ENCODE measurements at places on chromosomes 2 and 18. TPM values are rescaled to one million over a fixed set of nuclear protein-coding genes. Genes with fewer than 3 reads are reported as not detected.

DNA sequence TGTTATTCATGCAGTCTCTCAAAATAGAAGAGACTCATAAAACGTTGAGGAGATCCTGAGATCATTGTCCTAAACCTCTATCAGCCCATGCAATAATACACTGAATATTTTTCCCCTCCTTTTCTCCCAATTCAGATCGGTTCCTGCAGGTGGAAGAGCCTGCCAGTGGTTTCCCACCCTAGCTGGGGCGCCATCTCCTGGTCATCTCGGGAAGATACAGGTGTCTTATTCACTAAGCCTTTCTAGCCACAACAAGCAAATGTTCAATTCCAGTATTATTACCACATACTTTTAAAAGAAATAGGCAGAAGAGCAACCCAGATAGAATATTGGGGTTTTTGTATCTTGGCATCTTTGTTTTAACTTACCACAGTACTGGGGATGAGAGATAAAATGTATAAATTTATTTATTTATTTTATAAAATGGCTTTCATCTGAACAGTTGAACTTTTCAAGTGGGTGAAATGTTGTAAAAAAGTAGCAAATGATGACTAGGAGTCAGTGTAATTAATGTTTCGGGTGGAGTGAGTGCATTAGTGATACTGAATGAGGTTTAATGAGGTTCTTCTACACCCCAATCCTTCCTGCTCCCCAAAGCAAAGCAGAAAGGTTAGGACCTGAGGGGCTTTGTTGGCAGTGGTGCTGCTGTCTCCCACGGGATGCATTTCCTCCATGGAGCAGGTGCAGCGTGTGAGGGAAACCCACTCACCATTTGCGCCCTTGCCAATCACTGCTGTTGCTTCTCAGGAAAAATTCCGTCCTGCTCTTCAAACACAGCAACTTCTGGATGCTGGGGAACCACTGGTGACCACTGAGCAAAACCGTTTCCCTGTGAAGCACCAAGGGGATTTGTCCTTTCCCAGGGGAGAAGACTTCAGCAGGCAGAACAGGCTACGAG, 147.1 kb upstream of the FHL2 start:
- no peaks in the 10 kb centered on the region for H3K27me3 ChIP-seq
- H3K36me3 ChIP-seq, result no peaks in the 10 kb centered on the region
- no peaks in the 10 kb centered on the region for H3K4me1 ChIP-seq

DNA sequence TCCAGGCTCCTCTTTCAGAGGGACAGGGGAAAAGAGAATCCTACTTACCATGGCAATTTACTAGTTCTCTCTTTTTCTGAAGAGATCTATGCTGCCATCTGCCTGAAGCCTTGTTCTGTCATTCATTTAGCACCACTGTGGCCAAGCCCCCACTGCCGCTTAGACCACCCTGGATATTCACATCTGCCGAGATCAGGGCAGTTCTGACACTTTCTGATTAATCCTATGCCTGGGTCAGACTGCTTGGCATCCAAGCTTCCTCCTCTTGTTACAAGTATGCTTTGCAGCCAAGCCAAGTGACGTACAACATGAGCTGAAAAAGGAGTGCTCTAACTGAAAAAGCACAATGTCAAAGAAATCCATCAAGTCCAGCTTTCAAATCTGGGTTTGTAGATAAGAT, 332.6 kb downstream of the SUCLG1 start:
- DNase-seq, result no peak
- H3K27ac ChIP-seq, result no peak overlapping the region
- H3K4me3 ChIP-seq, result no peak overlapping the region
- no peaks in the 10 kb centered on the region for H3K27me3 ChIP-seq
- no peaks in the 10 kb centered on the region for H3K36me3 ChIP-seq
- no peaks in the 10 kb centered on the region for H3K4me1 ChIP-seq

- H3K27ac ChIP-seq, result no peak overlapping the region
- H3K4me1 ChIP-seq, result no peaks in the 10 kb centered on the region
- H3K36me3 ChIP-seq, result peaks cover 97% of the 10 kb centered on the region
- H3K4me3 ChIP-seq, result no peak overlapping the region
Observed at GRCh38 chr2:241235859-241236593, 47.5 kb downstream of the ANO7 start.

Gene DNAJB2
- 92.8 TPM for total RNA-seq

Gene ESPNL
- 0.74 TPM for total RNA-seq

GRCh38 chr2:68931799-68932198, 20.9 kb downstream of the GKN2 start:
- peaks cover 6% of the 10 kb centered on the region for H3K4me1 ChIP-seq
- H3K27ac ChIP-seq, result no peak overlapping the region
- H3K27me3 ChIP-seq, result no peaks in the 10 kb centered on the region
- no peak for DNase-seq
- no peak overlapping the region for H3K4me3 ChIP-seq

DNA sequence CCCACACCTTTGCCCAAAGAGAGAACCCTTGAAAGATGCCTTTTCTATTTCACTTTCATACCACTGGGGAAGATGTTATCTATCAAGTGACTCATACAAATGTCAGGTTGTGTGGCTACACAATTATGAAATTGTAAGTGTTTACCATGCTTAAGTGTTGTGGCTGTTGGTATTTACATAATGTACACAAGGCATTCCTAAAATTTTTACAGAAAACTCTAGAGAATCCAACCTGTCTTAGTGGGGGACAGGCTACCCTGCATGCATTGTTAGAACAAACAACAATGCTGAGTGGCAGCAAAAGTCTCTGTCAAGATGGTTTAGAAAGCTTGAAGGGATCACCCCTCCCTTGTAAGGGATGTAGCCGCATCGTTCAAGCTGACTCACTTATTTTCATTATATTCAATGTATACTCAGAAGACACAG, 5.5 kb upstream of the MGAT4A start:
- no peaks in the 10 kb centered on the region for H3K36me3 ChIP-seq
- DNase-seq, result no peak
- peaks cover 10% of the 10 kb centered on the region for H3K4me1 ChIP-seq
- no peak overlapping the region for H3K4me3 ChIP-seq
- H3K27me3 ChIP-seq, result no peaks in the 10 kb centered on the region

GRCh38 chr18:27964811-27965210, 212.1 kb downstream of the CDH2 start:
- no peaks in the 10 kb centered on the region for H3K36me3 ChIP-seq
- no peaks in the 10 kb centered on the region for H3K4me1 ChIP-seq
- H3K27me3 ChIP-seq, result no peaks in the 10 kb centered on the region
- no peak for DNase-seq
- H3K27ac ChIP-seq, result no peak overlapping the region

Gene ITGA4
- total RNA-seq, result 4.9 TPM

DNA sequence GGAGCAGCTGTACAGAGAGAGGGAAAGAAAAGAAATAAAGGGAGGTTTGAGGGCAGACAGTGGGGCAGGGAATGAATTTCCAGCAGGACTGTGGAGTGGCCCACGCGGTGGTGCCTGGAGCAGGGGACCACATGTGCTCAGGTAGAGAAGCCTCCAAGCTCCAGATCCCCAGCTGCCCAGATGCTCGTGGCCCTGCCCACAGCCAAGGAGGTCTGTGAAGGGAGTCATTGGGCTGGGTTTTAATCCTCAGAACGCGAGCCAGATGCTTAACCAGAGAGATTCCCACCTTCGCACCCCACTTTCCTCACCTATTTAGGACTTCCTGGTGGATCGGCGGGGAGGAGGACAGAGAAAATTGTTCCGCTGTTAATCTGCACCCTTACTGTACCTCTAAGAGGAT, 369.4 kb downstream of the PARD3B start:
- H3K4me1 ChIP-seq, result no peaks in the 10 kb centered on the region
- H3K36me3 ChIP-seq, result no peaks in the 10 kb centered on the region
- H3K27me3 ChIP-seq, result no peaks in the 10 kb centered on the region

Gene SNTG2
- total RNA-seq, result 11.8 TPM

Gene GALR1
- 0.98 TPM for total RNA-seq

- H3K4me3 ChIP-seq, result no peak overlapping the region
- H3K4me1 ChIP-seq, result peaks cover 11% of the 10 kb centered on the region
- no peaks in the 10 kb centered on the region for H3K27me3 ChIP-seq
- no peak overlapping the region for H3K27ac ChIP-seq
- H3K36me3 ChIP-seq, result no peaks in the 10 kb centered on the region
Observed at GRCh38 chr2:11873356-11874154, 127.1 kb downstream of the LPIN1 start.

- H3K4me3 ChIP-seq, result no peak overlapping the region
- peaks cover 7% of the 10 kb centered on the region for H3K4me1 ChIP-seq
- H3K27ac ChIP-seq, result no peak overlapping the region
Observed at GRCh38 chr2:43095533-43096295, 130.7 kb downstream of the ZFP36L2 start.

- no peaks in the 10 kb centered on the region for H3K27me3 ChIP-seq
- H3K4me3 ChIP-seq, result no peak overlapping the region
- H3K4me1 ChIP-seq, result no peaks in the 10 kb centered on the region
- H3K27ac ChIP-seq, result no peak overlapping the region
- DNase-seq, result no peak
- H3K36me3 ChIP-seq, result no peaks in the 10 kb centered on the region
Observed at GRCh38 chr18:32983721-32984120, 210.9 kb upstream of the KLHL14 start.

- H3K4me3 ChIP-seq, result no peak overlapping the region
- peaks cover 4% of the 10 kb centered on the region for H3K36me3 ChIP-seq
Observed at GRCh38 chr2:148704247-148704646, 59.7 kb downstream of the EPC2 start.
